ENCODE measurements at places on chromosomes 13 and 19.

- DNase-seq, result no peak
These were observed 4.3 kb downstream of the KIRREL2 start for GRCh38 chr19:35860818-35861639.

- DNase-seq, result no peak
These were observed 47.3 kb downstream of the COL4A1 start for GRCh38 chr13:110259651-110260050.

- DNase-seq, result no peak
These were observed 76.2 kb downstream of the FOXO1 start for GRCh38 chr13:40590112-40590862.

DNA sequence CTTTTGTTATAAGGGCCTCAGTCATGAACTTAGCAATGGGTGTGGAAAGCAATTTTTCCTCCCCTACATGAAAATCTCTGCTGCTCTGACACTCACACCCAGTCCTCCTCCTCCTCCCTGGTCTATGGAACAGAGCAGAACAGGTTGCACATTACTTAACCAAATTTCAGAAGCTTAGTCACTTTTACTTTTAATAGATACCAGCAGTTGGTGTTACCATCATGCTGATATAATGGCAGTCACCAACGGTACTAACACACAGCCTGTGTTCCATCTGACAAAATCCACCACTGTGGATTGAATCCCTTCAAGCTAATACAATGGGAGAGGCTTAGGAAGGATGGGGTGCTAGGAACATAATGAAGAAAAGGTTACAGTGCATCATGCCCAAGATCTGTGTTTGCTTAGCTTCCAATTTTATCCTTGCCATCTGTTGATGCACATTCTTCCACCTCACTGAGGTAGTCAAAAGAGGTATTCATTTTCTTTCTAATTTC is 9.8 kb downstream of the TPT1 start:
- no peak for DNase-seq

GRCh38 chr13:59000770-59001169 is 1163.0 kb downstream of the DIAPH3 start:
- no peak for DNase-seq

- DNase-seq, result no peak
These were observed 21.4 kb downstream of the ACOD1 start for GRCh38 chr13:76969488-76970365.

GRCh38 chr13:46211483-46212351 is at the start of gene LRRC63:
Gene LRRC63 (plus strand): TSS chr13:46211928. CDS start chr13:46213035, 1,107 bp downstream.
- DNase-seq, result peak; percentile 84

DNA sequence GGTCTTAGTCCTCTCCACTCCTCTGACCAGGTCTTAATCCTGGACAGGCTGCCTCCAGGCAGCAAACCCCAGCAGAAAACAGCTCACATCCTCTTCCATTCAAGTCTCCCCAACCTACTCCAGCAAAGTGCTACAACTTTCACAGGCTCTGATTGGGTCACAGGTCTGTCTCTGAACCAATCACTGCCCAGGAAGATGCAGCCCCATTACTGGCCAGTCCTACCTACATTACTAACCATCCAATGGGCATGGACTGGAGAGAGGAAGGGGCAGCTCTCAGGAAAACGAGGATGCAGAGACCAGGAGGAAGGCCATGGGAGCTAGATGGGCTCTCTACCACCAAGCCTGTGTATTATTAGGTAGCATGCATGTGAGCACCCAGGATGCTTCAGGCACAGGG is 12.2 kb downstream of the MED26 start:
- DNase-seq, result no peak

- DNase-seq, result no peak
These were observed 9.5 kb downstream of the ATG4D start for GRCh38 chr19:10553087-10553667.

GRCh38 chr13:75481176-75482069 is 546 bp downstream of the TBC1D4 start:
- DNase-seq, result no peak

DNA sequence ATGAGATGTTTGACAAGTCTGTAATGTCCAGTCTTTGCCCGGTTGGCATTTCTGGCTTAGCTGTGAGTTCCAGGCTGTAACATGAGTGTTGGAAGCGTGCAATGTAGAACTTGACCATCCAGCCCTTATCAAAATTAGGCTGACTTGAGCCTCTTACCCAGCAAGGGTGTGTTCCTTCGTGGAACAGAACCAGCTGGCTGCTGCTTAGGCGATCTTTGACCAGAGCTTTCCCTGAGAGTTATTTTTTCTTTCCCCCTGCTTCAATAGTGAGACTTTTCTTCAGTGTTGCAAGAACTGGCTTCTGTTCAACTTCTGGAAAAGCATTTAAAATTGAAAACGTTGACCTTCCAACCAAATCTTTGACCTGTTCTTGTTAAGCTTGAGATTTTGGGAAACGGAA is 6.5 kb downstream of the TNFSF13B start:
- peak; percentile 56 for DNase-seq

GRCh38 chr13:72727417-72728289 is at the start of the genes BORA and MZT1:
Gene BORA (plus strand): TSS chr13:72727923. CDS start chr13:72728941, 1,018 bp downstream.
Gene MZT1 (minus strand): TSS chr13:72727629. CDS start chr13:72727602, 27 bp downstream.
- DNase-seq, result peak; percentile 98

DNA sequence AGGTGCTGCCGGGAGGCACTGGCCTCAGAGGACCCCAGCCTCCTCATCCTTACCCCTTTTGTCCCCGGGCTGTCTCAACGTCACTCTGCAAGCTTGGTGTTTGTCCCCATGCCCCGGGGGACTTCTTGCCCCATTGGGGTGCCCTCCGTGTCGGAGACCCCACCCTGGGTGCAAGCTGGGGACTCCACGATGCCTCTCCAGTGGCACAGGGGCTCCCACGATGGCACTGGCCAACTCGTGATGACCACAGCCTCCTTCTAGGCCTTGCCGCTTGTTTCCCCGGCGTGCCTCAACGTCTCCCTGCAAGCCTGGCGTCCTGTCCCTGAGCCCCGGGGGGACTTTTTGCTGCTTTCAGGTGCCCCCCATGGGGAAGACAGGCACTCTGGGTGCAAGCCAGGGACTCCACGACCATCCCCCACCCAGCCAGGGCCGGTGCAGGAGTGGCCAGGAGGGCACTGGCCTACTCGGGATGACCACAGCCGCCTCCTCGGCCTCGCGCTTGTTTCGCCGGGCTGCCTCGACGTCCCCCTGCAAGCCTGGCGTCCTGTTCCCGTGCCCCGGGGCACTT is 237.0 kb downstream of the TUBA3C start:
- DNase-seq, result no peak

GRCh38 chr19:48354332-48354992 is 9.3 kb downstream of the TMEM143 start:
- DNase-seq, result no peak

DNA sequence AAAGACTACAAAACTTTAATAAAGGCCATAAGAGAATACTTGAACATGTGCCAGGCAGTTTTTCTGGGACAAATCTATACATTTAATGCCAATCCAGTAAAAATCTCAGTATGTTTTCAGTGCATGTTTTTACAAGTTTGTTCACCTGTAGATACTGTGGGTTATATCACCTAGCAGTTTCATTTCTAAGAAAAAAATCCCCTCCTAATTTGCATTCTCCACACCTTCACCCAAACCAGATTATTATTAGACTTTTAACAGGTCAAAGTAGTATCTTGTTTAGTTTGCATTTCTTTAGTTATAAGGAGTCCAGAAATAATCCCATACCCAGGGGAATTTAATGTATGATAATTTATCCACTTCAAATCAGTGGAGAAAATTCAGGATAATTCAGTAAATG is 17.0 kb upstream of the LPAR6 start:
- no peak for DNase-seq

- no peak for DNase-seq
These were observed 172.1 kb upstream of the CSNK1A1L start for GRCh38 chr13:37277435-37278144.

GRCh38 chr13:50244713-50245574 is 229.7 kb downstream of the KCNRG start:
- peak; percentile 57 for DNase-seq

DNA sequence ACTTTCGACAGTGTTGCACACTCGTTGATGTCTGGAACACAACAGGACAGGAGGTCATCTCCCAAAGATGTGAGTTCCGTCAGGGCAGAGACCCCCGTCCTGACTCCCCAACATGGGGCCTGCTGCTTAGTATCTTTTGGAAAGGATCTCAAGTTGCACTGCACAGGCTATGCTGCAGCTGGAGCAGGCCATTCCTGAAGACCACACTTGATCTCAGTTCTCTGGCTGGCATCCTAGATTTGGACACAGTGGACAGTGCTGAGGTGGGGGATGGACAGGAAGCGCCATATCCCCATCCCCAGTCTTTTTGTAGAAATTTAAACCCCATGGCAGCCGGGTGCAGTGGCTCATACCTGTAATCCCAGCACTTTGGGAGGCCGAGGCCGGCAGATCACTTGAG is 5.9 kb downstream of the ADGRE2 start:
- no peak for DNase-seq

DNA sequence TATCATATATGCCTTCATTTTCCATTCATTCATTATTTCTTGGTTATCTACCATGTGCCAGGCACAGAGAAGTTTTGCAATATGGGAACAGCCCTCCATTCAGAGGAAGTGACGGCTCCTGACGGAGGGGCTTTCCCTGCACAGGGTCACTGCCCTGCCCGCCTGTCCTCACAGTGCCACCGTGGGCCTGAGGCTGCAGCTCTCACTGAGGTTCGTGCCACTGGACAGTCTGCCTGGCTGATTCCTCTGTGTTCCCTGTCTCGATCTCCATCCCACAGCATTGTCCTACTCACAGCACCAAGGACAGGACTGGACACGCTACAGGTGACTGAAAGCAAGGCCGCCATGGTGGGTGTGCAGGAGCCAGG is 92.7 kb downstream of the TSHZ3 start:
- no peak for DNase-seq

DNA sequence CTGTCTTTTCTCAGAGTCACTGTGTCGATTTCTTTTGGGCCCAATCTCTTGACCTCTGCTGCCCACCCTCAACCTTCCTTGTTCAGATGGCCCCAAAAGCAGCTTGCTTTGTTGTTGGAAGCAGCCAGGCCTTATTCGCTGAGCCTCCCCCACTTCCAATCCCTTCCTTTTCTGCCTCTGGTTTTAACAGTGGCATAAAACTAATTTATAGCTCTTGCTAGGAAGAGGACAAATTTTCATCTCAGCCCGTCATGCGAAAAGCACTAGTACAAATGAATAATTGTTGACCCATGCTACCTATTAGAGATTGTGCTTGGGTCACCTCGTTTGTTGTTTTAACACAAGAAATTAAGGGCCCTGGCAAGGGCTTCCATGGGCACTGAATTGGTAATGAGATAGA is 51.1 kb downstream of the SIAH3 start:
- DNase-seq, result no peak

DNA sequence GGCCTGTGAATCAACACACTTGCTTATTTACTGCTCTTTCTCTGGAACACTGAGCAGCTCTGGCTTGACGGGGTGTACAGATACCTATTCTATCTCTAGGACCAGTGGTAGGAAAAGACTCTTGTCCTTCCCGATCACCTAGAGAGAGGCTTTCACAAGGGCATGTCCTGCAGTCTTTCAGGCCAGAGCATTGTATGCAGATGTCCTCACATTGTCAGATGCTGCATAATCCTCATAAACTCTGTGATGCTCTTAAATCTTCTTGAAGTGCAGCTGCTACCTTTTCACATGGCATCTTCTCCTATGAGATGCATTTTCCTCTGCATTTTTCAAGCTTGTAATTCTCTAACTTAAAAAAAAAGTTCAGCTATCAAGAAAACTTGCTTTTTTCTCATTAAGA is 369.4 kb downstream of the OLFM4 start:
- DNase-seq, result no peak

DNA sequence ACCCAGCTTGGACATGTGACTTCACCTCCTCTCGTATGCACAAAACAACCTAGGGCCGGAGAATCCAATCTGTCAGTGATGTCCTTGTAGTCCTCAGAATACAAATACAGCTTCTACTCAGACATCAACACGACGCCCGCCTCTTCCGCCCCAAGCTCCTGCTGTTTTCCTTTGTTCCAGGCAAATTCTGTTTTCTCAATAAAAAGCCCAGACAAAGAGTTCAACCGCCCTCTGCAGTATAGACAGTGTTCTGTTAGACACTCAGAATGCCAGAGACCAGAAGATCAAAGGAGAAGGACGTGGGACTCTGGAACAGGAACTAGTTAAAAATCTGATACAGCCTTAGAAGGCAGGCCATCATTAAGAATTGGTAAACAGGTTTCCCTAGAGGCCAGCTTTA is 42.0 kb upstream of the GGACT start:
- no peak for DNase-seq

- no peak for DNase-seq
These were observed 838 bp downstream of the AKAP11 start for GRCh38 chr13:42272804-42273175.

- no peak for DNase-seq
These were observed 202.1 kb downstream of the TBC1D4 start for GRCh38 chr13:75279834-75280369.

- DNase-seq, result no peak
These were observed 2.8 kb downstream of the RASA3 start for GRCh38 chr13:114129649-114130062.

GRCh38 chr13:105918842-105919741 is 616.4 kb downstream of the EFNB2 start:
- DNase-seq, result no peak

DNA sequence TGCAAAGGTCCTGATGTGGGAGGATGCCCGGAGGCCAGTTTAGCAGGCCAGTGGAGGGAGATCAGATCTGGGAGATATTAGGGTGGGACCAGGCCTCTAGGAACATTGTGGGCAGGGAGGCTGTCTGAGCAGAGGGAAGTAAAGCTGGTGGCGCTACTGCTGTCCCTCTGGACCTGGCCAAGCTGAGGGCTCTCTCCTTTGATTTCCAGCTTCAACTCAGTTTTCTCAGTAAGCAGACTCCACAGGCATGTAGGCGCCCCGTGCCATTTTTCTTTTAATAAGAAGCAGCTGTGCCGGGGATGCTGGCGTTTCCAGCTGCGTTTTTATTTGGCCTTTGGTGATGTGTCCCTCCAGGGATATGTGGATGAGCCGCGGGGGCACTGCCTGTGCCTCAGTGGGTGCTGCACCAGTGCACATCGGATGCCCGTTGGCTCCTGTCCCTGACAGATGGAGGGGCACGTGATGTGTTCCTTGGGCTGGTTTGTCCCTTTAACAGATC is 6.7 kb downstream of the DNM2 start:
- DNase-seq, result no peak

DNA sequence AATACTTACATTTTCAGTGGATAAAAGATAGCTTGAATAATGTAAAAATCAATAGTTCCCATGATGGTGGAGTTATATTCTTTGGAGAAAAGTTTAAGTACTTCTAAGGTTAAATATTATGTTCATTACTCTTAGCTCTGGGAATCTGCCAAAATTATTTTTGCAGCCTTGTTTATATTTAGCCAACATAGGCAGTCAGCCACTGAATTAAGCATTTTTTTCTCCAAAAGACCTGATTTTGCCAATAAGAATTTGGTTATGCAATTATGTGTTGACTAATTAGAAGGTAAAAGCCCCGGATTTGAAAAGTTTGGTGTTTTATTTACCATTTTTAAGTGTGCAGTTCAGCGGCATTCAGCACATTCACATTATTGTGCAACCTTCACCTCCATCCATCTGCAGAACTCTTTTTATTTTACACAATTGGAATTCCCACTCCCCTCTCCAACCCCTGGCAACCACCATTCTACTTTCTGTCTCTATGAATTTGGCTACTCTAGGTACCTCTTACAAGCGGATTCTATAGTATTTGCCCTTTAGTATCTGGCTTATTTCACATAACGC is 90.1 kb upstream of the C1QTNF9B start:
- DNase-seq, result no peak
